ENCODE measurements at places on chromosomes 3 and 15. TPM values are rescaled to one million over a fixed set of nuclear protein-coding genes. Genes with fewer than 3 reads are reported as not detected.

DNA sequence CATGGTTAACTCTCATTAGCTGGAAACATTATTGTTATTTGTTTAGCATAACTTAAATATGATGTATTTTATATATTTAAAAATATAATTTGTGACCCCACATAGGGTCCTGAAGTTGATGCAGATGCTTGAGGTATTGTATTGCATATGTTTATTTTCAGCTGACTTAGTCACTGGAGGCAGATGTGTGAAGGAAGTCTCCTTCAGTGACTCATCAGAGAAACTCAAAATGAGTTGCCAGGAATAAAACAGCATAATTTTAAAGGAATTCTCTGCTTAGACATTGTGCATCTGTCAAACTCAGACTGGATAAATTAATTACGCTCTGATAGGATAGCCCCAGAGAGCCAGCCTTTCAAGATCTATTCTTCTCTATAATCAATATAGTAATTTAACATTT, 7.9 kb upstream of the OR4F6 start:
- DNase-seq: no peak

DNA sequence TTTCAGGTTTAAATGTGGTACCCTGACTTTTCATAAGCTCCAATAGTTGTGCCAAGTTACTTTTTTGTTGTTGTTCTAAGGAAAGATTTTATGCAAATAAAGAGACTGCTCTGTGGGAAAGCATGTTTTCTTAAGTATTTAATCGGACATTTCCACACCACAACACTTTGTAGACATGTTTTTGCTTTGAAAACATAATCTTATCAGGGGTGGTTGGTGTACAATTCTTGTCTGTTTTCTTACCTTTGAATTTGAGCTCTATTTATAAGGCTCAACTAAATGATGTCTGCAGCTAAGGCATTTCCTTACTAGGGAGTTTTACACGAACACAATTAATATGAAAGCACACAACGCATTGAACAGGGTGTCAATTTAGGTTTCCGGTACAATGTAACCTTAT, 81.5 kb upstream of the CDIN1 start:
- DNase-seq: no peak

DNA sequence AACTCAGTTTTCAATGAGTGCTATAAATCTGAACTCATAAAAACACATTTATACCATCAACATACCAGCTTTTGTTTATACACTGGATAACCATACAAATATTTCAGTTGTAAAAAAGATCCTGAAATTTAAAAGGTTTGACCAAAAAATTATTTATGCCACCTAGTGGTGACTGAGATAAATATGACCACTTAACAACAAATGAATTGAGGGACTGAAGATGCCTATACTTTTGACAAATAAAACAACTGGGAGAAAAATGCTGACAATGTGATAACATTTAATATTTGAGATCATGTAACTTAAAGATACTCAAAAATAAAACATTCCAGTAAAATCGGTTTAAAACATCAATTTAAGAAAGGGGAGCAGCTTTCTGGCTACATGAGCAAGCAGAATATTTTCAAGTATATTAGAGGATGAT, 30.4 kb downstream of the ATG3 start:
- no peak for DNase-seq

- no peak for DNase-seq
These were observed 89.3 kb downstream of the SLCO3A1 start for GRCh38 chr15:91942720-91943394.

DNA sequence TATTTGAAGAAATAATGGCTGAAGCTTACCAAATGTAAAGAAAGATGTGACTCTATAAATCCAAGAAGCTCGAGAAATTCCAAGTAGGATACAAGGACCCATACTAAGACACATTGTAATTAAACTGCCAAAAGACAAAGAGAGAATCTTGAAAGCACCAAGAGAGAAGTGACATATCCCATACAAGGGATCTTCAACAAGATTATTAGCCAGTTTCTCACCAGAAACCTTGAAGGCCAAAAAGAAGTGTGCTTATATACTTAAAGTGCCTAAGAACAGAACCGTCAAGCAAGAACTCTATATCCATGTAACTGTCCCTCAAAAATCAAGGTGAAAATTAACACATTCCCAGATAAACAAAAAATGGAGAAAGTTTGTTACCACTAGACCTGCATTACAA, 220.5 kb downstream of the ADAMTS17 start:
- DNase-seq: no peak

- peak; percentile 54 for DNase-seq
These were observed at the start of gene WWTR1 for GRCh38 chr3:149657926-149658743. Gene WWTR1, minus strand, starts transcription at chr3:149658025. Its CDS starts 719 bp downstream, at chr3:149657306.

DNA sequence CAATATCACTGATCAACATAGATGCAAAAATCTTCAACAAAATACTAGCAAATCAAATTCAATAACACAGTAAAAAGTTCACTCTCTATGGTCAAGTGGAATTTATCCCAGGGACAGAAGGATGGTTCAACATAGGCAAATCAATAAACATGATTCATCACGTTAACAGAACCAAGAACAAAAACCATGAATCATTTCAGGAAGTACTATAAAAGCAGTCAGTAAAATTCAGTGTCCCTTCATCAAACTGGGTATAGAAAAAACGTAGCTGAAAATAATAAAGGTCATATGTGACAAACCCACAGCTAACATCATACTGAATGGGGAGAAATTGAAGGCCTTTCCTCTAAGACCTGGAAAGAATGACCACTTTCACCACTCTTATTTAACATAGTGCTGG, 172.1 kb downstream of the POLR2M start:
- no peak for DNase-seq

DNA sequence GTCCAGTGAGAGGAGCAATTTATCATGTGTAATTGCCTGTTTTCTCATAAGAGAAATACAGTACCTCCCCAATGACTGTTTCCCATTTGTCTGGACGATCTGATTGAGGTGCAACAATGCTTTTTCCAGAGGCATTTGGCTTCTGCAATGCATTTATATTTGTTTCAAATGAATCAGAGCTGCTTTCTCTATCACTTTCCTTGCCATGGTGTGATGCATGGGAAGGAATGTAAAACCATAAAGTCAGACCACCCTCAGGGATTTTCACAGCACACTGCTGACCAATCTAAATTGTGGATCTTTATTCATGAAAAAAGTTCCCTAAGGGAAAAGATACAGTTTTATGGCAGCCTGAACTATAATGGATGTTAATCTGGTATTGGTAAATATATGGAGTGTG, 333.0 kb downstream of the ZNF385D start:
- no peak for DNase-seq

GRCh38 chr3:194686816-194687637, 1.3 kb downstream of the FAM43A start:
- no peak for DNase-seq

DNA sequence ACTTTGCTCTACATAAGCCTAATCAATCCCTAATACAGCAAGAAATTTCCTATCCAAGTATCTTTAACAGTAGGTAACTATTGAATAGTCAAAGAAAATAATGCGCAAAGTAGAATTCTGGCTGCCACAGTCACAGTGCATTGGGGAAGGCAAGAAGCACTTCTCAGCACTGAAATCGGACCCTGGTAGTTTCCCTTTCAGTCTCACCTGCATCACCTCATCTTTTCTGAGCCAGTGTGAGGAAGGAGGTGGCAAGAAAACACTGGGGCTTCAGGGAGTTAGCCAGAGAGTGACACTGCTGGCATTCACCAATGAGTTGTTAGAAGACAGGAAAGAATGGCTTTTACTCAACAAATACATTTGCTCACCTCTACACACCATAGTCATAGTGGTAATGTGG, 8.3 kb downstream of the TRIM42 start:
- no peak for DNase-seq

DNA sequence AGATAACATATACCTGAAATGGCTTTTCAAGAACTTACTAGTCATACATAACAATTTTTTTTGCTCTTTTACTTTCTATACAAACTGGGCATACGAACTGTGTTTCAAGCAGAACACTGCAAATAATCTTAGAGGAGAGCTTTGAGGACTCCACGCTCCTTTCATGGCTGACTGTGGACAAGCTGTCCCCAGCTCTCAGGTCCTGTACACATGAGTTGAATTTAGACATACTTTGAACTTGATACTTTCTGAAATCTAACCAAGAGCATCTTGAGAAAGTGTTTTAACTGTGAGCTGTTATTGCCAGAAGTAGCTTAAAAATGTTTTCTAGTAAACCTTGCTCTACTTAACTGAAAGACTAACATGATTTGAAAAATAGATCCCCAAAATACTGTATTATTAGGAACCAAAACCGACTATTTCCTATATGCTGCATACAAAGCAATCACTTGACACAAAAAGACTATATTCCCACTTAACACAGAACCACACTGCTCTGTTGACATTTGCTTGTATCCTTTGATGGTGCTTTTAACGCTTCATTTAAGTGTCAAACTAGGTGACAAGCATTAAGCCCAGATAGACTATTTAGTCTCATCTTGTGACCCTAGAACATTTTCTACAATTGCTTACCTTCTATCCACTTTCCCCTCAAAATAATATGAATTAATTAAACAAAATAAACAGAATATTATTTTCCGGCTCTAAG, 755.8 kb downstream of the ROBO1 start:
- DNase-seq: no peak

DNA sequence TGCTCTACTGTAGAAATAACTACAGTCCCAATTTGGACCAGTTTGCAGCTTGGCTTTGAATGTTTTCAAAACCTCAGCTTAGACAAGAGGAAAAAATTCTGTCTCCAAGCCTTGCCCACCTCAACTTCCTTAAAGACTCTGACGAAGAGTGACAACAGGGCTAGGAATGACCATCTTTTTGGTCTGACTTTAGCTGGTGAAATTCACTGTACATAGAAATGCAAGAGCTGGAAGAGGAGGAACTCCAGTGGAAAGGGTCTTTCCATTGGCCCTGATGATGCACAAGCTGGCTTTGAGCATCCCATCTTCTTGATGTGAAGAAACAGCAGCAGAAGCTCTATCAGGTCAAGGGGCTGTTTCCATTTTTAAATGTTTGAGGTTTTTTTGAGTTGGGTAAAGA, 22.7 kb upstream of the SH3BP5 start:
- DNase-seq: no peak

GRCh38 chr3:52798376-52798977, 3.9 kb downstream of the ITIH3 start:
- DNase-seq: no peak

Gene CLDN11
- 0.29 TPM for total RNA-seq

Gene LRRC31
- total RNA-seq: not detected

Gene SLC28A2
- total RNA-seq: not detected

Gene ADGRG7
- total RNA-seq: not detected

Gene SEMA3F
- 0.45 TPM for total RNA-seq

Gene LSAMP
- 7.2 TPM for total RNA-seq

Gene SLC6A11
- total RNA-seq: not detected

Gene RSRC1
- 31.5 TPM for total RNA-seq

Gene RSL24D1
- total RNA-seq: 97.4 TPM

Gene EPHA3
- 0.05 TPM for total RNA-seq

Gene EPHA6
- not detected for total RNA-seq

Gene GPR27
- total RNA-seq: not detected
